SJCRH30 (cell line): ENCODE measurements at places on chromosomes 7 and 10. TPM values are rescaled to one million over a fixed set of nuclear protein-coding genes. Genes with fewer than 3 reads are reported as not detected.

GRCh38 chr10:29857843-29858701 is 201.3 kb downstream of the JCAD start:
- H3K4me3 ChIP-seq: no peak overlapping the region
- H3K36me3 ChIP-seq: no peaks in the 10 kb centered on the region
- no peaks in the 10 kb centered on the region for H3K27me3 ChIP-seq
- no peak overlapping the region for H3K27ac ChIP-seq

GRCh38 chr10:79239924-79240581 is 107.2 kb upstream of the PPIF start:
- no peaks in the 10 kb centered on the region; the same call in 1 of the 2 replicates for H3K36me3 ChIP-seq
- H3K4me3 ChIP-seq: no peak overlapping the region
- no peak overlapping the region for H3K27ac ChIP-seq

JCAD gene
- total RNA-seq: 0.05 and 0.08 TPM in 2 replicates

TLX1 gene
- not detected in 2 replicates for total RNA-seq

RINT1 gene
- total RNA-seq: 20.9 and 24.5 TPM in 2 replicates

DNA sequence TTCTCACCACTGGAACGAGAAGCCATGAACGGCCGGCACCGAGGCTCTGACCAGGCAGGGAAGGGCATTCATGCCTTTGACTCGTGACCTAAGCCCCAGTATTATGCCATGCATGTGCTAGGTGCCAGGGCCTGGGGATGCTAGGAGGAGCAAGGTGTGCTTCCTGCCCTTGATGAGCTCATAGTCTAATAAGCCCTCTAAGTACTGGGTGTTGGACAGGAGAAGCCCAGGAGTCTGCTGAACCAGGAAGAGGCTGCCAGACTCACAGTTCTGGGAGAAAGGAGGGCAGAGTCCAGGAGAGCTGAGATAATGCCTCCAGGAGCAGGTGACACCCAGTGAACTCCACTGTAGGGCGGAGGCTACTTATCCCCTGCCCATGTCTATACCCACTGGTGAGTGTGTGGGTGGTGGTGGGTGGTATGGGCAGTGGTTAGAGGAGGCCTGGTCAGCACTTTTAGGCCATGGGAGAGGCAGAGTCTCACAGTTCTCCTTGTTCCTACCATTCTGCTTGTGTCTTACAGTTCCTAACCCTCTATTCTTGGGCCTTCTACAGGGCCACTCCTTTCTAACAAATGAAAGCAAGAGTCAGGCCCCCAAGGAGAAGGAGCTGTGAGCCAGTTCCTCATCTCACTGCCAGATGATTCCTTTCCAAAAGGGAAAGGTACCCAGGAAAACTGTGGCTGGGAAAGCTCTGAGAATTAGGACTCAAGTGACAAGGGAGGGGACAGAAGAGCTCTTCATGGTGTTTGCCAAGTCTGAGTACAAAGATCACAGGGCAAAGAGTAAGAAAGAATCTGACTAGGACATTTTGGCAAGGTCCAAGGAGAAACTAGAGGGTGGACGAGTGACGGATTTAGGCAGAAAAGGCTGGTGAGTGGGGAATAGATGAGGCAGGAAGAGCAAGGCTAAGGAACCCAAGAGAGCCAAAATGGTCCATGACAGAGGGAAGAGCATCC is 3.6 kb upstream of the MXI1 start:
- DNase-seq: no peak
- no peak overlapping the region for H3K27ac ChIP-seq
- no peaks in the 10 kb centered on the region for H3K4me1 ChIP-seq
- peaks cover 8% of the 10 kb centered on the region; the same call in 1 of the 2 replicates for H3K27me3 ChIP-seq
- H3K36me3 ChIP-seq: no peaks in the 10 kb centered on the region

DNA sequence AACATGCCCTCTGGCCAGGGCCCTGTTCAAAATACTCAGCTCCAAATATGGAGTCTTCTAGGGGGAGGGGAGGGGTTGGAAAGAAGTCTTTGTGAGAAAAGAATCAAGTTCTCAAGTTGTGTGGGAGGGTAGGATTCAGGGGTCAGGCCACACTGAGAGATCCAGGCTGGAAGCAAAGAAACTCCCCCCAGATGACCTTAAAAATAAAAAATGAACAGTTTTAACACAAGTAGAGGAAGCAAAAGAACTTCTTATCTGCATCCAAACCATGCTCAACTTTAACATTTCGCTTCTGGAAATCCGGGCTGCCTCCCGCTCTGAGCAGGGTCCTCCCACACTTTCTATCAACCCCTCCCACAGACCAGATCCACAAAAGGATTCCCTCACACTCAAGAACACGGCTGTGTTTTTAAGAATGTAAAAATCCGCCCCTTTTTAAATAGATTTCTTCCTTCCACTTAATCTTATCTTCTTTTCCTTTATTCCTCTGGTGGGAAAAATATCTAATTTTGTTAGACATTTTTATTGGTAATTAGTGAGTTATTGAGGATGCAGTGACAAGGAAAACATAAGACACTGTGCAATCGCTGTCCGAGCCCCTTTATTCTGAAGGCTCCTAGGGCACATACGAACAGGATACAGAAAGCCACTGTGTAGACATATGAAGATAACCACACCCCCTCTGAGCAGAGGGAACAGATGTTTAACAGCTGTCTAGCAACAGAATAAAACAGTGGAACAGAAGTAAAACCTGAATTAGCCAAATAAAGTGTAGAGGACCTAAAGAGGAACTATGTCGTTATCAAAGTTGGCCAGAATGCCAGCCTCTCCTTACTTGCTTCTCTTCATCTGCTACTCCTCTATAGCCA is 43.8 kb downstream of the CYTH3 start:
- DNase-seq: peak; percentile 65
- H3K4me1 ChIP-seq: peaks cover 22% of the 10 kb centered on the region
- no peaks in the 10 kb centered on the region for H3K36me3 ChIP-seq
- peak overlapping the region; percentile 75 for H3K27ac ChIP-seq
- H3K27me3 ChIP-seq: no peaks in the 10 kb centered on the region

DNA sequence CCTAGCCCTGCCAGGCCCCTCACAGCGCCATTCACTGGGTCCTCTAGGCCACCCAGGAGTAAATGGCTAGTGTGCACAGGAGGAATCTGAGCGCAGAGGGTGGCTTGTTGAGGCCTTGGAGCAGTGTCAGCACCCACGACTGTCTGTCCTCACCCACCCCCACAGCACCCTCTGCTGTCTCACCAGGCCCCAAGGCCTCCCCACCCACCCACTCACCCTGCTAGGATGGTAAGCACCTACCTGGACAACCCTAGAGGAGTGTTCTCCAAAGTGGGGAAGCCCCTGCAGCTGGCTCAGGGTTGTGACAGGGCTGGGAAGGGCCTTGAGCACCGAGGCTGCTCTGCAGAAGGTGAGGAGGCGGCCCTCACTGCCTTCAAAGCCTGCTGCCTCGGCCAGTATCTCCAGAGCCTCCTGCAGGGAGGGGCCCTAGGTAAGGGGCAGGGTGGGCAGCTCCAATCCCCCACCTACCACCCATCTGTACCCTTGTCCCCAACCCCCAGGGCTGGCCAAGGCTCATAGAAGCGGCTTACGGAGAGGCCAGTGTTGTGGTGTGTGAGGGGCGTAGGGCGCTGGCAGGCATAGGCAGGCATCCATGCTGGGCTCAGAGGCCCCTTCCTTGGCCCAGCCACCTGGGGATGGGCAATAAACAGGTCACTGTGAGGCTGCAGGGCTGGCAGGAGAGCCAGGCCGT is 2.9 kb downstream of the POLM start:
- no peaks in the 10 kb centered on the region for H3K4me1 ChIP-seq
- H3K36me3 ChIP-seq: no peaks in the 10 kb centered on the region
- H3K27ac ChIP-seq: no peak overlapping the region
- DNase-seq: no peak
- H3K4me3 ChIP-seq: no peak overlapping the region
- H3K27me3 ChIP-seq: no peaks in the 10 kb centered on the region

TRIM74 gene
- total RNA-seq: not detected in 2 replicates

GRCh38 chr7:51456431-51457060 is 139.9 kb upstream of the COBL start:
- no peaks in the 10 kb centered on the region for H3K36me3 ChIP-seq
- no peak for DNase-seq
- peaks cover 3% of the 10 kb centered on the region; the same call in 1 of the 2 replicates for H3K27me3 ChIP-seq
- H3K27ac ChIP-seq: no peak overlapping the region
- H3K4me3 ChIP-seq: no peak overlapping the region
- no peaks in the 10 kb centered on the region for H3K4me1 ChIP-seq
